ENCODE measurements at places on chromosomes 2 and 18.
A peak's percentile ranks its signal among the peaks of the same experiment; 100 is the strongest.

- no peak for DNase-seq
Measured at GRCh38 chr2:128286011-128286721, 32.5 kb downstream of the HS6ST1 start.

GRCh38 chr18:26511339-26512071, 36.8 kb downstream of the KCTD1 start:
- no peak for DNase-seq

DNA sequence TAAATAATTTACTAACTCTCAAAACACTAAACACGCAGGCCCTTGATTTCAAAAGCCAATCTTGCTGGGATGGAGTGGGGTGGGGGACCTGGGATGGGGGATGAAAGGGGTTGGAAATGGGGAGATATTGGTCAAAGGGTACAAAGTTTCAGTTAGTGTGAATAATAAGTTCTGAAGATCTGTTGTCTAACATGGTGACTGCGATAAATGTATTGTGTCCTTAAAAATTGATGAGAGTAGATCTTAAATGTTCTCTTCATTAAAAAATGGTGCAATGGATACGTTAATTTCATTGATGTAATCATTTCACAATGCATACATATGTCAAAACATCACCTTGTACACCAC, 505 bp upstream of the ACYP2 start:
- no peak for DNase-seq

GRCh38 chr2:76128622-76129021, 417.9 kb upstream of the GCFC2 start:
- DNase-seq = no peak

- DNase-seq = no peak
Measured at GRCh38 chr18:60893355-60894097, 439.7 kb upstream of the CDH20 start.

GRCh38 chr2:157784169-157784822, 91.8 kb downstream of the ACVR1 start:
- peak; percentile 76 for DNase-seq

GRCh38 chr2:216985658-216986141, 125.8 kb upstream of the TNP1 start:
- no peak for DNase-seq

DNA sequence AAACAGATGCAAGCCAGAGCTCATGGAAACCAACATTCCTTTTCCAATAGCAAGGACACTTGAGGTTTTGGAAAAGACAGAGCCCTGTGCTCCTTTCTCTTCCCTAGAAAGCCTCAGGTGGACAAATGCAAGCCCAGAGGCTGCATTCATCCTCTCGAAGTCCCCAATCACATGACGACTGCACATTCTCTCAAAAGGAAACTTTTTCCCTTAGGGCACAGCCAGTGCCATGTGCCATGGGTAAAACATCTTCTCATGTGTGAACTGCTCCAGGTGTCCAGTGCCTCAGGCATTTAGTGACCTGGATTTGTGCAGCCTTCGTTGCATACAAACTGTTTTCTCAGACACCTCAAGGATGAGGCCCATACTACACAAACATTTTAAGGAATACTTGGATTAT, 140.7 kb downstream of the LAMA1 start:
- DNase-seq = no peak

DNA sequence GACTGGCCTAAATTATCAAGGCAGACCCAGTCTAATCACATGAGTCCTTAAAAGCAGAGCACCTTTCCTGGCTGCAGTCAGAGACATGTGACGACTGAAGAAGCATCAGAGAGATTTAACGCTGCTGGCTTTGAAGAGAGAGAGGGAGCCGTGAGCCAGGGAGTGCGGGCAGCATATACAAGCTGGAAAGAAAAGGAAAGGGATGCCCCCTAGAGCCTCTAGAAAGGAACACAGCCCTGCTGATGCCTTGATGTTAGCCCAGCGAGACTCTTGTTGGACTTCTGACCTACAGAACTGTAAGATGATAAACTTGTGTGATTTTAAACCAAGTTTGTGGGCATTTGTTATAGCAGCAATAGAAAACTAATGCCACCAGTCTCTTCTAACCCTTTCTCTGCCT, 58.1 kb downstream of the HEATR5B start:
- no peak for DNase-seq
